Activated CD8-positive, alpha-beta memory T cell treated with anti-CD3 and anti-CD28 coated beads for 1 hour (primary cell): ENCODE measurements at places on chromosomes 2 and 18.

DNA sequence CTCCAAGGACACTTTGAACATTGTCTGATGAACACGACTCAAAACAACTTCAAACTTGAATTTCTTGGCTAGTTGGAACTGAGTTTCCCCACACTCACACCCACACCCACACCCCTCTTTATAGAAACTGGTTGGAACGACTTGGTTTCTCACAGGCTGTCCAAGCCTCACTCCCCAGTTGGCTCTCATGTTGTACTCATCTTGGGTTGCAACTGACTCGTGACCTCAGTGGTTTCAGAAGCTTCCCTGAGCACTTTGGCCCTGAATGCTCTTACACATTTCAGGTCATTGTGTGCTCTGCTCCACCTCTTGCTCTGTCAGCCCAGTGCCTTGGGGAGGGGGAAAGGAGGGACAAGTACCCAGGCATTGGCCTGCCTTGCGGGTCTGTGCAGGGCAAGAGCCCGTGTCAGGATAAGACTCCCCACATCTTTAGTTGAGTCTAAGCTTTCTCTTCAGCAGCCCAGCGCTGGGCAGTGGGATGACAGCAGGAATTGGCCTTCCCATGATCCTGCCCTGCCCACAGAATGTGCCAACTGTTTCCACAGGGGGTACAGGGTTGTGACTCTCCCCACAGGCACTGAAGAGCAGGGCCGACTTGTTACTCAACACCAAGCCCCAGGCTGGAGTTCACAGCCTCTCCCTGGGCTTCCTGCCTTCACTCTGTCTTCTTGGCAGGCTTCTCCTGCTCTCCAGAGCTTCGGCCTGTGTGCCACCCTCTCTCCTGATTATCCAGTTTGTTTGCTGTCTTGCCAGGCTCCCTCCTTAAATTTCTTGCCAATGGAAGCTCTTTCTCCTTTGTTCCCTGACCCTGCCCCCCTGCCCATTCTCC is 104.6 kb downstream of the RTN4 start:
- DNase-seq: no peak

DNA sequence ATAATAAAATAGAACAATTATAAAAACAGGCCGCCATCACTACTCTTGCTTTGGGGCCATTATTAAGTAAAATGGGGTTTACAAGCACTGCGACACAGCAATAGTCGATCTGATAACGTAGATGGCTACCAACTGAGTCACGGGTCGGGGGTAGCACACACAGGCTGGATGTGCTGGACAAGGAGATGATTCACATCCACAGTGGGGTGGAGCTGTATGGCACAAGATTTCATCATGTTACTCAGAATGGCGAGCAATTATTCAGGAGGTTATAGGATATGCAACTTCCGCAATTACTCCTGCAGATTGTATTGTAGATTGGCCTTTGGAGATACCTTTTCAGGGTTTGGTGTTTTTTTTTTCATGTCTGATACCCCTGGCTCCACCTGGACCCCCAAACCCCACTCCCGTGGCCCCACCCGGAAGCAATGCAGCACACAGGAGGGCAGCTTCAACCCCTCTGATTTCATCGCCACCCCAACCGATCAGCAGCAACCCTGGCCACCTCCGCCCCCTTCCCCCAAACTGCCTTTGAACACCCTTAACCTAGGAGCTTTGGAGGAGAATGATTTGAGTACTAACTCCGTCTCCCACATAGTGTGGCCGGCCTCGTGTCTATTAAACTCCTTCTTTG is 21.4 kb upstream of the MLPH start:
- no peak for DNase-seq

GRCh38 chr2:86747711-86748639 is 27.9 kb downstream of the RMND5A start:
- no peak for DNase-seq

GRCh38 chr2:84971510-84972206 is 697 bp downstream of the KCMF1 start:
- DNase-seq: peak; percentile 53

DNA sequence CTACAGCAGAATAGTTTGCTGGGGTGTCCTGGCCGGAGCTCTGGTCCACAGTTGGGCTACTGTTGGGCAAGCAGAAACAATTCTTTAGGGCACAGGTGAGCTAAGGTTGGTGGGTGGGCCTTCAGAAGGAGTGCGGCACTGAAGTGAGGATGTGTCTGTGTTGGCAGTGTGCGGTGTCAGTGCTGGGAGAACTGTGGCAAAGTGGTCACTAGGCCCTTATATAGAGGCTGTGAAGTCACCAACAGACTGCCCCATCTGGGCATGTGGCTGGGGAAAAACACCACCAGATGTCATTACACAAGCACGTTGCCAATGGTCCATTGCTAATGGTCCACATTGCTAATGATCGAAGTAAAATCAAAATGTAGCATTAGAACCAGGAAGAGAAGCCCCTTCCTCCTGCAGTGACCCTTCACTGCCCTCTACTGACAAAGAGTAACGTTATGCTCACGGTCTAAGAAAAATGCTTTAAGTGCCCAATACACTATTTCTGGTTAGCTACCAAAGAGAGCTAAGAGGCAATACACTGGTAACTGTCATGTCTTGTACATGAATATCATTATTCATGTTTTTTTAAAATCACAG is 21.3 kb downstream of the SCN1A start:
- no peak for DNase-seq

DNA sequence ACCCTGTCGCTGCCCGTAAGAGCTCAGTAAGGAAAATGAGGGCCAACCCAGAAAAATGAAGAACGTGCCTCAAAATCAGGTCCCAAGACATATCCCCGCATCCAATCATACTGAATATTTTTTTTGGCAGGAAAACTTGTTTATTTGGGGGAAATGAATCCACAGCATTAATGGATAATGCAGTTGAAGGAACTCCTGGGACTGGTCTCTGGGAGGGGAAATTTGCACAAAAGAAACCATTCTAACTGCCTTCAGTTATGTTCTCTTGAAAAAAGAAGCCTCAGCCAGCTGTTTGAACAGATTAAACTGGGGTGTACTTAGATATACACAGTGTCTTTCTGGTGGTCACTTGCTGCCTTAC is 61.3 kb downstream of the SPRED2 start:
- DNase-seq: no peak

- no peak for DNase-seq
Observed at GRCh38 chr2:120441744-120442471, 96.0 kb downstream of the INHBB start.

DNA sequence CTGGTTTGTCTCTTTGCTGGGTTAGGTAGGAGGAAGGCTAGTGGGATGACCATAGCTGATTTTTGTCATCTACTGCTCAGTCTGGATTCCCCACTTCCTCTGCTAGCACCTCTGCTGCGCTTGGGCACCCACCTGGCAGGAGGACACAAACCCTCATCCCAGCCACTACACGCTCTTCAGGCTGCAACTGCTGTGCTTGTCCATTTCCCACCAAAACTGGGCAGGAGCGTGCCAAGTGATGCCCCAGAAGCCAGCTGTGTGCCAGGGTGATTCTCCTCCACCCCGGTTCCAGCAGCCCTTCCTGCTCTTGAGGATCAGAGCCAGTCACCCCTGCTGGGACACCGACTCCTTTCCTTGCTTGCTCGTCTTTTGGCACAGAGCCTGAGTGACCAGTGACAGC is 15.7 kb upstream of the PER2 start:
- DNase-seq: no peak

DNA sequence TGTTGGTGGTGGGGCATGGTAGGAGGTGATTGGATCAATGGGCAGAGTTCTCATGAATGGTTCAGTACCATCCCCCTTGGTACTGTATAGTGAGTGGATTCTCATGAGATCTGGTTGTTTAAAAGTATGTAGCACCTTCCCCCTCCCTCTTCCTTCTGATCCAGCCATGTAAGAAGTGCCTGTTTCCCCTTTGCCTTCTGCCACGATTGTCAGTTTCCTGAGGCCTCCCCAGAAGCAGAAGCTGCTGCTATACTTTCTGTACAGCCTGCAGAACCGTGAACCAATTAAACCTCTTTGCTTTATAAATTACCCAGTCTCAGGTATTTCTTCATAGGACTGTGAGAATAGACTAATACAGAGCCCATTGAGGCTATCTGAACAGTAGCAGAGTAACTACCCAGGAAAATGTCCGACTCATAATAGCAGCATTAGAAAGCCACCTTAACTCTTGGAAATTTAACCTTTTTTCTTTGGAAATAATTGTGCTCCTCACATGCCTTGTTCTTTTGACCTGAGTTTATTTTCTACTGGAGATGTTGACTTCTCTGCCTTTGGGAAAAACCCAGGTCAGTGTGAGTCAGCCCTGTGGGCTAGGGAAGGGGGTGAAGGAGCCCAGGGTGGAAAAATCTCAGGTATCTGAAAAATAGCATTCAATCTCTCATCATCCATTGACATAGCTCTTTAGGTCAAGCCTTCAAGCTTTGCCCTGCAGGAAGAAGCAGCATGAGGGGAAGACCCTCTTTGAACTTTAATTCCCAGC is 18.1 kb downstream of the CYP1B1 start:
- DNase-seq: no peak

- no peak for DNase-seq
Observed at GRCh38 chr18:12520442-12520992, 112.8 kb downstream of the PRELID3A start.

DNA sequence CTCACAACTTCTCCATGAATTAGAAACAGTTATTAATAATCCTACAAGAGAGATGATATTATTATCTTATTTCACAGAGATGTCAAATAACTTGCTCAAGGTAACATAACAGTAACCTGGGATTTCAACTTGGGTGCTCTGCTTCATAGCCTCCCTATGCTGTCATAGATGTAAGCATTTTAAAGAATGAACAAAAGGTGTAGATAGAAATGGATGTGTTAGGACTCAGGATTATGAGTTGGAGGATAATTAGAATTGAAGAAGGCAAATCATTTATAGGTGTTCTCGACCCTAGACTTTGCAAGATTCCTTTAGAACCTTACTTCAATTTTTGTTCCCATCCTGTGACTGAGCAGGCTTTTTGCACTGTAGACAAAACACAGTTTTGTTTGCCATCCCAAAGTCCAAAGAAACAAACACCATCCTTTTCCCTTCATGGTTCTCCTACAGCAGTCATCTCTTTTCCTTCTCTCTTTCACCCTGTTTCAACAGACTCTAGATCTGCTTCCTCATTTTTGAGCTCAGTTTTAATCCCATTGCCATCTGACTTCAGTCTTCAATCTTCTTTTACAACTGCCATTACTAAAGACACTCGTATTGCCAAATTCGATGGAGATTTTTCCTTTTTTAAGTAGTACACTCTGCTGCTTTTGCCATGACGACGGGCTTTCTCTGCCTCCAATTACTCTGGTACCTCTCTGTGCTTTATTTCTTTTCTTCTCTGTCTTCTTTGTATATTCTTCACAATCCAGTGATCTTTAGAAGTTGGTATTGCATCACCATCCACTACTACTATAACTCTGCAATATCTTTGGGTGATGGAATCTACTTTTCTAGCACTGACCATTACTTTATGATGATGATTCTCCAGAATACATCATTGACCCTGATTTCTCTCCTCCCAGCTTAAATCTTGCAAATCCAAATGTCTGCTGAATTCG is 4.5 kb downstream of the HNMT start:
- no peak for DNase-seq

GRCh38 chr2:201580486-201580885 is 62.8 kb downstream of the TMEM237 start:
- no peak for DNase-seq

- no peak for DNase-seq
Observed at GRCh38 chr2:168910330-168910729, 9.2 kb downstream of the G6PC2 start.

- DNase-seq: no peak
Observed at GRCh38 chr18:55387139-55387984, 200.6 kb downstream of the TCF4 start.

DNA sequence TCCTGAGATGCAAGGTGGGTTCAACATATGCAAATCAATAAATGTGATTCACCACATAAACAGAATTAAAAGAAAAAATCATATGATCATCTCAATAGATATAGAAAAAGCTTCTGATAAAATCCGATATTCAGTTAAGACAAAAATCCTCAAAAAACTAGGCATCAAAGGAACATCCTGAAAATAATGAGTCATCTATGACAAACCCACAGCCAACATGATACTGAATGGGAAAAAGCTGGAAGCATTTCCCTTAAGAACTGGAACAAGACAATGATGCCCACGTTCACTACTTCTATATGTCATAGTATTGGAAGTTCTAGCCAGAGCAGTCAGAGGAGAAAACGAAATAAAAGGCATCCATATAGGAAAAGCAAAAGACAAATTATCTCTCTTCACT is 80.4 kb downstream of the MYO3B start:
- no peak for DNase-seq

DNA sequence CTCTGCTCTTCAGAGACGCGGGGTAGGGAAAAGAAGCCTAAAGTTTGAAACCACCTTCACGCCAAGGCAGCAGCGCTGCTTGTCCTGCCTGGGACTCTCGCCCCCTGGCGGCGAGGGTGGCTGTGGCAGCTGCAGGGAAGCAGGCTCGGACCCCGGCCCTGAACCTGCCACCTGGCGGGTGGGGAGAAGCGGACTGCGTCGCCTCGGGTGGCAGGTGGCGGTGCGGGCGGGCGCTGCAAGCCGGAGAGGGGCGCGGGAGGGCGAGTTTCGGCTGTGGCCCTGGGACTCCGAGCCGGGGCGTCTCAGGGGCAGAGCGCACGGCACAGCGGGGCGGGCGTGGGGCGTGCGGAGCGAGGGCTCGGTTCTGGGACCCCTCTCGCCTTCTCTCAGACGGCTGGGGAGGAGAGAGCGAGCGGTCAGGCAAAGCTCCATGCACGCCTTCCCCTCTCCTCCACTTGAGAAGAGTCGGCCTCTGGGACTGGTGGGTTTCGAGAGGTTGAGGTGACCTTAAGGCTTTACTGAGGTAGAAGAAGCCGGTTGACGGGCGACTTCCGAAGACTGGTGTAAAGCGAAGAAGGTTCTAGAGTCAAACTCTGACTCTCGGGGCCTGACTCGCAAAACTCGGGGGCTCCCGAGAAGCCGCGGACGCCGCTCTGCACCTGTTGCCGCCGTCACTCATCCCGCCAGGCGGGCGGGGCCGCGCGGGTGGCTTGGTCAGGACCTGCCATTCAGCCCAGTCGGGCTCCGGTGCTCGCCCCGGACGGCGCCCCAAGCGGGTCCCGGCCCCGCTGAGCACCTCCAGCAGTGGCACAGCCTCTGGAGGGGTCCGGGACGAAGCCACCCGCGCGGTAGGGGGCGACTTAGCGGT is 1.1 kb upstream of the BOLL start:
- peak; percentile 38 for DNase-seq

DNA sequence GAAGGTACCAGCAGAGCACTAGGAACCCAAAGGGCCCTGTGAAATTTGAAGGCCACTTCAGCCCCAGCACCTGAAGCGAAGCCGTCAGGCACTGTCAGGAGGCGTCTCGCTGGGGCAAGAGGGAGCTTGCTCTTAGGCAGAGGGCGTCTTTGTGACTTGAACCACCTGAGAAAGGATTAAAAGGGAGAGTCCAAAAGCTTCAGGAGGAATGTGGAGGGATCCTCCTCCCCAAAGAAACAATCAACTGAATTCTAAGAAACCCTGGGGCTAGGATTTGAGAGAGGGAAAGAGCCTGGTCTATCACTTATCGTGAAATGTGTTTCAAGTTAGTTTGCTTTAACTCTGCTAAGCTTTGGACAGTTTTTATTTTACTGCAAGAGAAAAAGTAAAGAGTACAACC is 324.9 kb upstream of the SOX11 start:
- no peak for DNase-seq
